ENCODE measurements at places on chromosomes 6 and 20. TPM values are rescaled to one million over a fixed set of nuclear protein-coding genes. Genes with fewer than 3 reads are reported as not detected.

- DNase-seq = no peak
These were observed 13.7 kb upstream of the SRSF12 start for GRCh38 chr6:89131599-89131998.

DNA sequence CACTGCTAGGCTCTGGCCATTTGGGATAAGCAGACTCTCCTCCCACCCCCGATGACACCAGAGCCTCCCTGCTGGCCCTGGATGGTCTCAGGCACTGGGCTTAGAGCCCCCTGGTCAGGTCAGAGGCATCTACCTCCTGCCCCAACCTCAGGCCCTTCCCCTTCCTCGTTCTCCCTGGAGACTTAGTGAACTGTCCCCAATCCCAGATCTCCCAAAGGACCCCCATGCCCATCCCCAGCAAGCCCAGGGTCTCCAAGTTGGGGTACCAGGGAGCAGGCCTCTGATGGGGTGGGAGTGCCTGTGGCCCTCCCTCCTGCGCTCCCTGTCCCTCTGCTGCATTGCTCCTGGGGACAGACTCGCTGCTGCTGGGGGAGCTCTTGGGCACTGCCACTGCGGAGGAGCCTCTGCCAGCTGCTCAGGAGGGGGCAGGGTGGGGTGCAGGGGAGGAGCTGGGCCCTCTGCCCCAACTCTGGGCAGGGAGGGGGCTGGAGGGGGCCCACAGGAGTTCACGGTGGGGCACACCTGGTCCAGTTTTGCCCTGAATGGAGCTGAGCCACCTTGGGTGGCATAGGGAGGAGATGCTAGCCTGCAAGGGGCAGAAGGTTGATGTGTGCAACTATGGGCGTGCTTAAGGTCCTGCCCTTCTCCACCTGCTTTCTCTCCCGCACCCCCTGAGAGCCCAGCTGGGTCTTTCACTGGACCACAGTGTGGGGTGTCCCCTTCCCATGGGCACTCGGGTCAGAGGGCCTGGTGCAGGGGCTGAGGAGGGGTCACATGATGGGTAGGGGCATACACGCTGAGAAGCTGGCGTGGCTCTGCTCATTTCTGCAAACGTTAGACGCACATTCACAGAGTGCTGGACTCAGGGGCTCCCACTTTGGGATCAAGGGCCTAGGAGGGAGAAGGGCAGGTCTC is 40.4 kb downstream of the SPDEF start:
- no peak for DNase-seq

DNA sequence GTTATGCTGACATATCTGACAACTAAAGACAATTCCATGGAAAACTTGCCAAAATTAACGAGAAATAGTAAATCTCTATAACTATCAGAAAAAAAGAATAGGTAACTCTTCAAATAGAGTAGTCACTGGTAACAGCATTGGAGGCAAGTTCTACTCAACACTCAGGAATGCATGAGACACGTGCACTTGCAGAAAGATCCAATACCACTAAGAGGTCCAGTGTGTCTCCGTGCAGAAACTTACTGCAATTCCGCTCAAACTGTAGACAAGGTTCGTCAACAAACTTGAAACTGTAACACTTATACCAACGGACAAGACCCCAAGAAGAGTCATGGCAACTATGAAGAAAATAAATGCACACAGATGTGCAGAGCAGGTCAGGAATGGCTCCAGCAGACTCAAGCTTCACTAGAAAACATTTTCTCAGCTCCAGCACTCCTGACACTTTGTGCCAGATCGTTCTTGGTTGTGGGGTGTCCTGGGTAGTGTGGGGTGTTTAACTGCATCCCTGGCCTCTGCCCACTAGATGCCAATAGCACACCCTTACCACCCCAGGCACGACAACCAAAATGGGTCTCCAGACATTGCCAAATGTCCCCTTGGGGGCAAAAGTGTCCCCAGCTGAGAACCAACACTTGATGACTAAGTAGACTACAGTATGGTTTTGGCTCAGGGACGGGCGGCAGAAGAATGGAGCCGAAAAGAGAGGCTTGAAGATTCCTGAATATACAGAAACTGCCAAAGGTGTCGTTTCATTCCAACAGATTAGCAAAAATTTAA is 134.8 kb downstream of the DTNBP1 start:
- DNase-seq = no peak

The GCNT2 gene
- 51.9 TPM for total RNA-seq

The ULBP1 gene
- total RNA-seq = 0.30 TPM

DNA sequence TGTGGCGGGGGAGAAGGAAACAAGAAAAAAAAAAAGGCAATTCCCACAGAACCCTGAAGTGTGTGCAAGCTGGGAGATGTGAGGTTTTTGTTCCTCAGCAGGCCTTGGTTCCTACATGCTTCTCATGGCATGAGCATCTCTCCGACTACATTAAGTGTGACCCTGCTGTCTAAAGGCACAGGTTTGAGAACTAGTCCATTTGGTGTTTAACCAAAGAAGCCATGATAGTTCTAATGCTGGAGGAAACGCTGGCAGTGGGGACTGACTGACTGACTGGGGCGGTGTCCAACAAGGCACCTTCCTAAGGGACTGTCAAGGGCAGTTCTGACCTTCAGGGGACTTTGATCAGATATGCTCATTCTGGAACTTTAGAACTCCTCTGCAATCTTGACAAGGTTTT is 3.8 kb downstream of the TXNDC5 start:
- no peak for DNase-seq

DNA sequence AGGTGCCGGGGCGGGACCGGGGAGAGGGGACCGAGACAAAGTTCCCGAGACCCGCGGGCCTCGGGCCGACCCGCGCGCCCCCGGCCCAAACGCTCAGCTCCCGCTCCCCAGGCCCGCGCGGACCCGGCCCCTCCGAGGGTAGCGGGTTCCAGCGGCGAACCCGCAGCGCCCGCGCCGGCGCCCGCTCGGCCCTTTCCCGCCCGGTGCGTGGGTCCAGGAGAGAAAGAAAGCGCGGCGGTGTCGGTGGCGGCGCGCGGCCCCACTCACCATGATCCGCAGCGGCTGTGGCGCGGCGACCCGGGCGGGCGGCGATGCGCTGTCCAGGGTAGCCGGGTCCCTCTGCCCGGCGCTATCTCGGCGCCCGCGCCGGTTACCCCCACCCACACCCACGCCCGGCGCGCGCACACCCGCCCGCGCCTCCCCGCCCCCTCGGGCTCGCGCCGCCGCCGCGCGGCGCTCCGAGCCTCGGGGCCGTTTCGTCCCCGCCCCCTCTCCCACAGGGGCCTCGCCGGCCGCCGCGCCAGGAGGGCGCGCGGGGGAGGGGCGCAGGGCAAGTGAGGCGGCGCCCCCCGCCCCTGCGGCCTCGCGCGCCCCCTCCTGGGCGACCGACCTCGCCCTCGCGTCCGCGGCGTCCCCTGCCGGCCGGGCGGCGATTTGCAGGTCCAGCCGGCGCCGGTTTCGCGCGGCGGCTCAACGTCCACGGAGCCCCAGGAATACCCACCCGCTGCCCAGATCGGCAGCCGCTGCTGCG is at the start of gene ELOVL2:
ELOVL2 (minus strand) TSS at position 345 of the 751 bp plus-strand sequence; CDS start at position 270, 75 bp downstream.
- DNase-seq = peak; percentile 68

The C20orf204 gene
- 0.30 TPM for total RNA-seq

- peak; percentile 71 for DNase-seq
These were observed 1846.5 kb upstream of the DEFB115 start for GRCh38 chr20:29410806-29411457.

GRCh38 chr20:3472105-3472504 is 1.3 kb downstream of the ATRN start:
- no peak for DNase-seq

DNA sequence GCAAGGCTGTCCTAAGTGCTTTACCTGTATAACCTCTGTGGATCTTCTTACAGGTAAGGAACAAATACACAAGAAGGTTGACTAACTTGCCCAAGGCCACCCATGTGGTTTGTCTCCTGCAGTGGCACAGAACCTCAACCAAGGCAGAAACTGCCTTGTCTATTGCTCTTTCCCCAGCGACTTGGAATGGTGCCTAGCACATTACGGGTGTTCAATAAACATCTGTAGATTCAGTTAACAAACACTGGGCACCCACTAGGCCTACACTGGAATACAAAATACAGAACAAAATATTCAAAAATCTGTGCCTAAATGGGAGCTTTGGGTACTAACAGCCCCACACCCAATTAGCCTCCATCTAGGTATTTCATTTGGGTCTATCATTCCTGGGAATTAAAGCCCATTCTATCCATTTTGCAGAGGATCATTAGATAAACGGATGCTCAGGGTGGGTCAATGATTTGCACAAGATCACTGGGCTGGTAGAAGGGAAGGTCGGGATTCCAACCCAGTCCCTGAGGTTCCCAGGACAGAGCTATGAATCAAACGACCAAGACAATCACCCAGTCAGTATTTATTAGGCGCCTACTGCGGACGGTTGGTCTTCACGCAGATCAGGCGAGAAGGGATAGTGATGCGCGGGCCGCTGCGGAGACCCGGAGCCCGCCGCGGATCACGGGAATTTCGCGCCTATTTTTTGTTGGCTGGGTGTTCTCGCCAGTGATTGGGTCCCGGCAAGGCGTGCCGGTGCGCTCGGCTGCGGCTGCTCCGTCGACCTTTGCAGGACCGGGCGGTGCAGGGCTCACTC is at the start of gene STK35:
STK35 (plus strand) TSS at position 771 of the 808 bp plus-strand sequence. CDS start 55 bp downstream, outside the sequence.
- DNase-seq = no peak

The EEF1A2 gene
- total RNA-seq = 1,274 TPM

The FHL5 gene
- 6.8 TPM for total RNA-seq

- no peak for DNase-seq
These were observed 19.1 kb upstream of the LYRM2 start for GRCh38 chr6:89657445-89658158.

DNA sequence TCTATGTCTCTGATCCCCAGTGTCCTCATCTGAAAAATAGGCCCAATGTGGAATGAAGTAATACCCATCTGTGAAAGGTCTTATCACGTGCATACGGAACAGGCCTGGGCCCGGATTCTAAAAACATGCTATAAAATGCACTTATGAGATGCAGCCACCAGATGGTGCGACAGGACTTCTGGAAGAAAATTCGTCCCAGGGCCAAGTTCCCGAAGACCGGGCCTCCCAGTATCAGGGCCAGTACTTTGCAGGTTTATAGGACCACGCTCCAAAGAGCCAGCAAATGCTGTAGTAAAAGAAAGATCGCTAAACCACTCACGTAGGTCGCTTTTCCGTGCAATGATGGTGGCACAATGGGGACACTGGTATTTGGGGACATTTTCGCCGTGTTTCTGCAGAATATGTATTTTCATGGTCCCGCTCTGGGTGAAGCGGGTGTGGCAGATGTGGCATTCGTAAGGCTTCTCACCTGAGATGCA is 10.6 kb downstream of the CTCFL start:
- DNase-seq = no peak

GRCh38 chr6:13243033-13243432 is 85.3 kb downstream of the TBC1D7 start:
- no peak for DNase-seq

DNA sequence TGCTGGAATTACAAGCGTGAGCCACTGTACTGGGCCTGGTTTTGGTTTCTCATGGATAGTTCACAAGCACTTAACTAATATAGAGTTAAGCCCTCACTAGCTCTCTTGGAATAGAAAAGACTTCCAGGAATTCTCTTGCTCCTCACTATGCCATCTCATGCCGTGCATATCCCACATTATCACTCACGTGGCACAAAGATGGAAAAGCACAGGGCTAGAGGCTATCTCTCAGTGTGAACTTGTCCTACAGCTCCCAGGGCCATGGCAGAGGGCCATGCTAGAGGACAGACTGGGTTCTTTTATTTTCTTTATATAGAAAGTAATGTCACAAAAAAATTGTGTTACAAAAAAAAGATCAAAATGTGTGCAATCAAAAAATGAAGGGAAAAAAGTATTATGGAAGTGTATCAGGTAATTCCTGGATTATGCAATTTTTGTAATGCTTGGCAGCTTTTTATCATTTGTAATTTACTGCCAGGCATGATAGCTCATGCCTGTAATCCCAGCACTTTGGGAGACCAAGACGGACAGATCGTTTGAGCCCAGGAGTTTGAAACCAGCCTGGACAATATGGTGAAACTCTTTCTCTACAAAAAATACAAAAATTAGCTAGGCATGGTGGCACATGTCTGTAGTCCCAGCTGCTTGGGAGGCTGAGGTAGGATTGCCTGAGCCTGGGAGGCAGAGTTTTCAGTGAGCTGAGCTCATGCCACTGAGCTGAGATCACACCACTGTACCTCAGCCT is 6.4 kb upstream of the SLC2A12 start:
- DNase-seq = no peak

The TUBB2A gene
- 25.0 TPM for total RNA-seq

The C6orf15 gene
- not detected for total RNA-seq

The DDX43 gene
- 0.68 TPM for total RNA-seq

The TXLNB gene
- 122 TPM for total RNA-seq

The ENTPD6 gene
- 132 TPM for total RNA-seq

DNA sequence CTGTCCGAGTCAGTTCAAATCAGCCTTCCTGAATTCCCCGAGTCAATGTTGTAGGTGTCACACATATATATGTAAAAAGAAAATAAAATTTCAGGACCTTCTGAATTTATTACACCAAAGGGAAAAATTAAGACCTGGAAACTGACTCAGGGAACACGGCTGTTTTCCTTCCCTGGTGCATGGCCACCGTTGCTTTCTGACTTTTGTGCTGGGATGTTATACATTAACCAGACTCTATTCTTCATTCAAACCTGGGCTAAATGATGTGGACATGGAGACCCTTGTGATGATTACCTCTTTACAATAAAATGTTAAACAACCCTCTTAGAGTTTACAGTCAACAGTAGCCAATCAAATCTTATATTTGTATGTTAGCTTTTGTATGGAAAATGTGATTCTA is 51.4 kb upstream of the PLEKHG1 start:
- DNase-seq = no peak

DNA sequence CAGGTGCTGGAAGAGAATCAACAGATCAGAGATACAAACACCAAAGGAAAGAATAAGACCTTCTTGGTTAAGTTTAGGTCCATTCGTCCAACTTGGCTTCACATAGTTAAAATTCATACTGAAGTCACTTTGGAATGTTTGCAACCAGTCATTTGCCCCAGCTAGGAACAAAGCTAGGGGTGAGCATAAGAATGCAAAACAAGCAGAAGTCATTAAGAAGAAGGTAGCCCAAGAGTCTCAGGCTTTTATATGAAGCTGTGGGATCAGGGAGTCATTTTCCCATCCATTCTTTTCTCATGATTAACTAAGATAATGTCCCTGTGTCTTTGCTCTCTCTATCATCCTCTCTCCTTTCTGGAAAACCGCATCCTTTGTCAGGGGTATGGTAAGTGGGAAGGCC is 51.5 kb upstream of the TMEM170B start:
- DNase-seq = no peak

The PRDM1 gene
- total RNA-seq = 0.87 TPM

DNA sequence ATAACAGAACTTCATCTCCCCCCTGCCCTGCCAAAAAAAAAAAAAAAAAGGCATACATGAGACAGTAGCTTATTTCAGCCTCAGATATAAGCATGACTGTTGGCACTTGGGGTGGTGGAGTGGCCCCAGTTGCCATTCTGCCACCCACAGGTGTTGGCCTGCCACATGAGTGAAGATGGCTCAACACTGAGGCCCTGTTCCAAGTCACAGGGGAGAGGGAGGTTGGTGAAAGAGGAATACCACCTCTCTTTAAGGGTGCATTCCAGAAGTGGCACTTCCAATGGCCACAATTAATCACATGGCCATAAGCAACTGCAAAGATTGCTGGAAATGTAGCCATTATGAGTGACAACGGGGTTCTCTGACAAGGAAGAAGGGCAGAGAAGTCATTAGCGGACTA is 61.9 kb upstream of the JARID2 start:
- DNase-seq = no peak

The CALHM6 gene
- total RNA-seq = 2.9 TPM

- DNase-seq = no peak
These were observed 95.3 kb downstream of the EDN3 start for GRCh38 chr20:59395729-59396128.

The IMPG1 gene
- not detected for total RNA-seq
